Stimulated activated CD8-positive, alpha-beta memory T cell treated with anti-CD3 and anti-CD28 coated beads, Interleukin-15, amount 100 ng/mL, for 24 hours (primary cell): ENCODE measurements at places on chromosomes 3 and 15.

DNA sequence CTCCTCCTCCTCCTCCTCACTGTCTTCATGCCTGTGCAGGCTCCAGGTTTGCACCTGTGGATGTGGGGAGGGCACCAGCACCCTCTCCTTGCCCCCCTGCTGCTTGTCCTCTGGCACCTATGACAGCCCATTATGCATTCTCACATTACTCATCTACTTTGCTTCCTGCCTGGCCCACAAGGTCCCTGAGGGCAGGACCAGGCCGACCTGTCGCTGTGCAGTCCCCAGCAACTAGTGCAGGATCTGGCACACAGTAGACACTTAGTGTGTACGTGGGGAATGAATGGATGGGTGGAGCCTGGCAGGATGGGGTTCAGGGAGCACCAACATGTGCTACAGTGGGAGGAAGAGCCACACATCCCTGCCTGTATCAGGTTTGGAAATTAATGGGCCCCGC is 58.3 kb upstream of the TMEM115 start:
- no peak for DNase-seq

DNA sequence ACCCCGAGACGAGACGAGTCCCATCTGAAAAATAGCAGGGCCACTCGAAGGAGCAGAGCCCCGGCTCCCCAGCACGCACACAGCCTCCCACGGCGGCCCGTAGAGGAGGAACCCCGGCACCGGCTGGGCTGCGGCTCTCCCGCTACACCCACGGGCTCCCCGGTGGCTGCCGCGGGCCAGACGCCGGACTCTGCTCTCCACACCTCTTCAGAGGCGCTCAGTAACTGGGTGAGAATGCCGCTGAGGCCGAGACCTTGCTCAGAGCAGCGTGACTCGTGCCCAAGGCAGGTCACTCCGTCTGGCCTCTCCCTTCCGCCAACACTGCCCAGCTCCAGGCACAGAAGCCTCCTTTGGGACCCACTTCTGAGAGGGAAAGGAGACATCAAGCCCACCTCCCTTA is 34.4 kb downstream of the TNK2 start:
- DNase-seq = no peak

- no peak for DNase-seq
These were observed 152.8 kb downstream of the CHDH start for GRCh38 chr3:53693451-53693850.

DNA sequence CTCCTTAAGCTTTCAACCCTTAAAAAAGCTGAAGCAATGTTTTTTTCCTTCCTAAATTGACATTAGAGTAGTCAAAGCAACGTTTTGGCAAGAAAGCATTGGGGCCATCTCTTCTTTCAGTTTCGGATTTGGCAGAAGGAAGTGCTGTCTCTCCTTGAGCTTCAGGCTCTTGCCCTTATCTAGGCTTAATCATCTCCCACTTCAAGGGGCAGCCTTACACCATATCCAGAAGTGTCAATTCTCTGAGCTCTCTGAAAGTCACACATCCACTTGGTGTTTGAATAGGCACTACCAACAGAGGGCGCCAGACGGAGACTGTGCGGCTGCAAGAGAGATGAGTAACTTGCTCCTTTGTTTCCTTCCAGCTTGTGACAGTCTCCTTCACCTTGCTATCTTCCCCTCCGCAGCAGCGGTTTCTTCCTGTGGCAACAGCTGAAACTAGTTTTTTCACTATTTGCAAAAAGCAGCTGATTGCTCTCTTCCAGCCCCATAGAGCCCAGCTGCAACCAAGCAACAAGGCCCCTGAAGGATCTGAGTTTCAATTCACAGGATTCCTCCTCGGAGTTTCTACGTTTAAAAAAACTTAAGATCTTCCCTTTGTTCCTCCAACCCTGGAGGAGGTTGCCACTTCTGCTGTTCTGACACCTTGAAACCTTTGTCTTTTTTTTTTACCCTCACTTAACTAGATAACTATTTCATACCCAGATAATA is 147.0 kb upstream of the SLCO3A1 start:
- DNase-seq = peak; percentile 52

- DNase-seq = no peak
These were observed 832.9 kb upstream of the NR2F2 start for GRCh38 chr15:95497634-95498033.
